Nucleus accumbens (tissue), 56 donors: ENCODE measurements at places on chromosomes 2 and 18.

DNA sequence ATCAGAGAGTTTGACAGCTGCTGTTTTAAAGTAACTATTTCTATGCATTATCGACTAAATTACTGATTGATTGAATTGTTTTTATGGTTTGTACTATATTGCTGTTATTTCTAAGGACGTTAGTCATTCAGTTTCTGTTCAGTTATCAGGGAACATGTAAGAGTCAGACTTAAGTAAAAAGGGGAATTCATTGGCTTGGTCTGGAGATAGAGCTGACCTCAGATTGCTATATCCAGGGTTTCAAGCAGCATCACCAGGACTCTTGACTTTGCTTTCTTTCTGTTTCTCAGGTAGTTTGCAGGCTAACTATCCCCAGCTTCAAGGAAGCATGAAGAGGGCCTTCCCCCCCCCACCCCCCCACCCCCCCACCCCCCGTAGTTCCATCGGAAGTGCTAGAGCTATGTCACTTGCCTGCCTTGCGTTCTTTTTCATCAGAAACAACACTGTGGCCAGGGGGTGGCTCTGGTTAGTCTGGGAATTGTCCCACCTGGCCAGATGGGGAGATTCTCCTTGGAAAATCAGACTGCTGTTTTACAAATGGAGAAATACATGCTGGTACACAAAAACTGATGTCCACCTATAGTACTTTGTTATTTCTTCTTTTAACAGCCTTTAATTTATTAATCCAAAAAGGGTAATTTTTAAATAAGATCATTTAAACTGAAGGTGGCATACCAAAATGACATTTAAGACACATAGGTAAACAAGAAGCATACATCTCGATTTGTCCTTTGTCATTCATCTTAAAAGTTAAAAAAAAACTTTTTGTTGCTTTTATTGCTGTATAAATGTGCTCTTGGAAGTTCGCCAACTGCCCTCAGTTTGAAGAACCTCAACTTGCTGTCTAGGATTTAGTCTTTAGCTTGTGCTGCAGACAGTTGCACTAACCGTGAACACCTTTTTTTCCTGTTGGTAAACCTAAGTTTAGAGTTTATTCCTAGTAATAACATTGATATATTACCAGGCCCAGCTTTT is 9.4 kb downstream of the SMAD4 start:
- no peak for DNase-seq

GRCh38 chr2:177939211-177939610 is 133.4 kb downstream of the PDE11A start:
- DNase-seq, result no peak

DNA sequence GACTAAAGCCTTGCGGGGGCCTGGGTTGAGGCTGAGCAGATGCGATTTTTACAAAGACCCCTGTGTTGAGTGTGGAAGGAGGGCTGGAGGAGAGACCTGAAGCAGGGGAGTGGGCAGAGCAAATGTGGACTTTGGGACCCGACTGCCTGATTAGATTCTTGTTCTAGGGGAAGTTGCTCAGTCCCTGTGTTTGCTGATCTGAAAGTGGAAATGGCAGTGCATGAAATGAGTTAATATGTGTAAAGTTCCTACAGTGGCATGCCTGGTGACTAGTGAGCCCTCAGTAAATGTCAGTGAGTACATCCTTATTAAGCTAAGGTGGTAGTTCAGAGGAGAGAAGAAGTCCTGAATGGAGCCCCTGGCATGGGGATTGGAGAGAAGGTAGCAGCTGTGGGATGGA is 52.3 kb downstream of the ARMC9 start:
- no peak for DNase-seq

DNA sequence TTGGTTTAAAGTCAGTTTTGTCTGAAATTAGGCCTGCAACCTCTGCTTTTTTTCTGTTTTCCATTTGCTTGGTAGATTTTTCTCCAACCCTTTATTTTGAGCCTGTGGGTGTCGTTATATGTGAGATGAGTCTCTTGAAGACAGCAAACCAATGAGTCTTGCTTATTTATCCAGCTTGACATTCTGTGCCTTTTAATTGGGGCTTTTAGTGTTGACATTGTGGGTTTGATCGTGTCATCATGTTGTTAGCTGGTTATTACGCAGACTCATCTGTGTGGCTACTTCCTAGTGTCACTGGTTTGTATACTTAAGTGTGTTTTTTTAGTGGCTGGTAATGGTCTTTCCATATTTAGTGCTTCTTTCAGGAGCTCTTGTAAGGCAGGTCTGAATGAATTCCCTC is 18.8 kb downstream of the TMEM87B start:
- DNase-seq, result no peak

- DNase-seq, result peak; percentile 82
These were observed 240.6 kb downstream of the SOX11 start for GRCh38 chr2:5932556-5933469.

- DNase-seq, result no peak
These were observed 42.3 kb downstream of the XRCC5 start for GRCh38 chr2:216151313-216152025.

- no peak for DNase-seq
These were observed 498.5 kb upstream of the HS6ST1 start for GRCh38 chr2:128817171-128817570.

GRCh38 chr2:128771401-128771800 is 452.7 kb upstream of the HS6ST1 start:
- no peak for DNase-seq

GRCh38 chr2:145743011-145743410 is 1223.1 kb upstream of the ZEB2 start:
- no peak for DNase-seq

DNA sequence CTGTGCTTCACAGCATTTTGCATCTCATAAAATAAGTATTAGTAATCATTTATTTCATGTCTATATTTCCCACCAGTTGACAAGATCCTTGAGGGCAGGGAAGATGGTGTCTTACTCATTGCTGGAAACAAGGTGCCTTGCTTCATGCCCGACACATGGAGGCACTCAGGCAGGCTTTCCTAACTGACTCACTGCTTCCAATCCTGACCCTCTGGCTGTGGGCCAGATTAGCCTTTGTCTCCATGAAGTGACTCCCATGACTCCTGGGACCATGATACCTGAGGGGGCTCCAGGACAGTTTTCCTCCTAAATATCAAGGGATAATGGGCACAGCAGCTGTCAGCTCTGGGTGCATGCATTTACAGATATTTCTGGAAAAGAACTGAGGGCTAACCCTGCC is 275.1 kb downstream of the AGPS start:
- no peak for DNase-seq

DNA sequence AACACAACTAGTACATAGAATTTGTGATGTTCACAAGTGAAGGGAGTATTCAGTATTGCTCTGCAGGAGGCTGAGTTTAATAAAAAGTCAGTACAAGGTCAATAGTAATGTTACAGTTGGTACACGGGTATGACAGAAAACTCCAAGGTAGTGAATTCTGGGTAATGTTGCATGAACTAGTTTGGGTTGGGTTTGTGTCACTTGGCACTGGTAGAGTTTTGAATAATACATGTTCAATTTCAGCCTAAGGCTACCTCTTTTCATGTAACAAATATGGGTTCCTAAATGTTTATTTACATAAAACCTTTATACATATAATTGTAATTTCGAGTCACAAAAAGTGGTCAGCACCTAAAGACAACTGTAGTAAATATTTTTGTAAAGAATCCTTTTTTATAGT is 19.4 kb downstream of the CTIF start:
- no peak for DNase-seq

DNA sequence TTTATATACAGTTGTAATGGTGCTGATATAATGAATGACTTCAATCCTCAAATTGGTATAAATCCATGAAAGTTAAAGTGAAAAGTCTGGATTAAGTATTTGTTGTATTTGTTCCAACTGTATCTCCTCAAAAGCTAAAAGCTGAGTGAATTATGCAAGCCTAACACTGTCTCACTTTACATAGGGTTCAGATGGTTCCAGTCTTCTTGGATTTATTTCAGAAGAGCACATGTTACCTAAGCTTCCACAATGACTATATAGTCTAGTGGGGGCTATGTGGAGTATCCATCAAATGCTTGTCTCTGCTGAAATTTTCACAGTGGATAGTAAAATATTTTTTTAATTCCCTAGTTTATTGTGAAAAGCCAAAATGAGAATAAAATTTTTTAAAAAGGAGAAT is 13.0 kb downstream of the MCEE start:
- no peak for DNase-seq

- no peak for DNase-seq
These were observed 53.1 kb upstream of the DTNB start for GRCh38 chr2:25726522-25726921.

DNA sequence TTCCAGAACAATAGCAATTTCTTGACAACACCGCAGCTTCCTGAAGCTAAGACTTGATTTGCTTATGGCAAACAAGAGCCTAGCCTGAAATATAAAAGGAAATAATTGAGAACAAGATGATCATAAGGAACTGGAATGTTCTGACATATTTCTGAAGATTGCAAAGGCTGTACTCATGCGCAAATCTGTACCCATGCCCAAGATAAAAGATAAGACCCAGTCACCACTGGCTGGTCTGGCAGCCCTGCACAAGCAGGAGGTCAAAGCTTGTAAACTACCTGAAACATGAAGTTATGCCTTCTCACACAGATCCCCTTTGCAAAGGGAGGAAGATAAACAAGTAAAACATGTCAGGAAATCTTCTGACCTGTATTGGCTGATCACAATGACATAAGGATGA is 160.8 kb upstream of the GYPC start:
- no peak for DNase-seq

DNA sequence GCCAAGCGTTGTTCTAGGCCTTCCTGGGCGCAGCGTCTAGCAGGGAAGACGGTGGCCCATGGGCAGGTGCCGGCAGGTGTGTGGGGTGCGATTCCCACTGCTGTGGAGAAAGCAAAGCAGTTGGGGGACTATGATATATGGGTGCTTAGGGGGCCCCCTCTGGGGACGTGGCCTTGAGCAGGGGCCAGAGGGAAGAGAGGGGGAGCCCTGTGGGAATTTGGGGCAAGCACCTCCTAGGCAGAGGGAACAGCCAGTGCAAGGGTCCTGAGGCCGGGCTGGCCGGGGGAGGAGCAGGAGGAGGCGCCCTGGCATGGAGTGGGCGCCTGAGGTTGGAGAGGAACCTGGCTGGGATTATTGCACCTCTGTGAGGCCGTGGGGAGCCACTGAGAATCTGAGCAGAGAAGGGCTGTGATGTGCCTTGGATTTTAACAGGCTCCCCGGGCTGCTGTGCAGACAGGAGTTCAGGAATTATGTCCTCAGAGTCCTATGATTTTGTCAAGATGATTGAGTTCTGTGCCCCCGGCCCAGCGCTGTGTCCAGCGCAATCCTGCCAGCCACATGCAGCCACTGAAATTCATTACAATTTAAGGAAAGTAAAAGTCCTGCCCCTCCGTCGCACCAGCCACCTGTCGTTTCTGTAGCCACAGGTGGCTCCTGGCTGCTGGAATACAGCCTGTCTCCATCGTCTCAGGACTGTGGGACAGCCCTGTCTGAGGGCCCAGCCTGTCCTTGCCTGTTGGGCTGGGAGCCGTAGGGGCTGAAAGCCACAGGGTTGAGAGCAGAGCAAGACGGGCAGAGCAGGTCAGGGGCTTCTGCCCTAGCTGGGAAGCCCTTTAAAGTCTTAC is 9.1 kb upstream of the KLHL30 start:
- no peak for DNase-seq

DNA sequence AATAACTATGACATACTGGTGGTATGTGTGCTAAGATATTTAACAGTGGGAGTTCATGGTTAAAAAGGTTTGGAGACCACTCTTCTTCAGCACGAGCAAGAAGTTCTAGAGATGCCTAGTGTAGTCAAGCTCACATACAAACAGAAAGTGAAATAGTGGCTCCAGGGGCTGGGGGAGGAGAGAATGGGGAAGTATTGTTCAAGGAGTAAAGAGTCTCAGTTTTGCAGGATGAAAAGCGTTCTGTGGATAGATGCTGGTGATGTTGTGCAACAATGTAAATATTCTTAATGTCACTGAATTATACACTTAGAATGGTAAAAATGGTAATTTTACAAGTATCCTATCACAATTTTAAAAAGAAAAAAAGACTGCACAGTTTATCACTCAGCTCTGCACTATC is 29.0 kb upstream of the EPAS1 start:
- no peak for DNase-seq

- DNase-seq, result no peak
These were observed 98.9 kb upstream of the ZFP36L2 start for GRCh38 chr2:43325107-43325811.

DNA sequence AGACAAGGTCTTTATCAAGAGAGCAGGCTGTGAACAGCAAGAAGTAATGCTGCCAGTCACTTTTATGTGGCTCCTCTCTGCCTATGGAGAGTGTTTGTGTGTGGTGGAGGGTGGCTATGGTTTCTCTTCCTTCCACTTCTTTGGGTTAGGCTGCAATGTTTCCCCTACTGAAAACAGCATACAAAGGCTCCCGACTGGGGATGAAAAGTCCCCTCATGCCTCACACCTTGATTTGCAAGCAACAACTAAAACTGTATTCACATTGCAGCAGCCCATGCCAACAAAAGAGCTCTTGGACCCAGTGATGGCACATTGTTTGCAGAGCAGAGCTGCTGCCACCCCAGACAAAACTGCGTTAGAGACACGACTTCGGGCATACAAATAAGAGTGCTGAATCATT is 301.6 kb downstream of the SLC8A1 start:
- no peak for DNase-seq

- DNase-seq, result no peak
These were observed 262.7 kb downstream of the SETBP1 start for GRCh38 chr18:44943311-44943881.

DNA sequence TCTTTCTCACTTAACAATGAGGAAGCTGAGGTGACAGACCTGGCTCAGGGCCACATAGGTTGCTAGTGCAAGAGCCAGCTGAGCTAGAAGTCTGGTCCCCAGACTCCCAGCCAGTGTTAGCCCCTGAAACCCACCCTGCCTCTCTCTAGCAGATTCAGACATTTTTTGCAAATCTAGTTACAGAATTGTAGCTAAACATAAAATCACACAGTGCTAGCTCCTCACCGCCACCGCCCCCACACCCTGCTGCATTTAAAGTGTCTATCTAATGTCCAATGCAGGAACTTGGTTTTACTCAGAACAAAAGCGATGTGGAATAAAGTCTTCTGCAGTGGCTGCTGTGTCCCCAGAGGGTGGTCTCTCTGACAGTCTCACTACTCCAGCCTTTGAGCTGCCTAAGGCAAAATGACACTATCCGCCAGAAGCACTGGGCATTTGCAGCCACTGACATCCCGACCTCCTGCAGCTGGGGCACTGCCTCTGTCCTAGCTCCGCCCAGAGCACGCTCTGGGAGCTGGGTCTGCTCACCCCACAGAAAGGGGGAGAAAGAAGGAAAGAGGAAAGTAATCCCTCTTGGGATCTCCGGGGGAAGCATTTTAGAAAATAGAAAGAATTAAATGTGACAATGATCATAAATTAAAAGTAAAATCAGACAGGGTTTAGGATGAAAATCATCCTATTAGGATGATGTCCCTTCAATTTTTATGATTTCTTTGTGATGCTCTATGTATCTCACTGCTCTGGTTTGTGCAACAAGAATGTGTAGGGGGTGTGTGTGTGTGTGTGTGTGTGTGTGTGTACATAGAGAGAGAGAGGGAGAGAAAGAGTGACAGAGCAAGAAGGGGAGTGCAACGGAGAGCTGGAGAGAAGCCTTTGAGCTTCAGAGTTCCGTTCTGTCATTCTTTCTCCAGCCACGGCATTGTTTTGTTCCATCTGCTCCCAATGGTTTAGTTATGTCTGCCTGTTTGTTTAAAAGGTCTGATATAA is 50.5 kb upstream of the ST8SIA3 start:
- no peak for DNase-seq

- no peak for DNase-seq
These were observed 498.3 kb upstream of the LRRTM4 start for GRCh38 chr2:78020491-78020890.

GRCh38 chr2:140892436-140892835 is 1238.4 kb downstream of the LRP1B start:
- DNase-seq, result no peak
